ENCODE measurements at places on chromosomes 12 and 14.
A peak's percentile ranks its signal among the peaks of the same experiment; 100 is the strongest.

DNA sequence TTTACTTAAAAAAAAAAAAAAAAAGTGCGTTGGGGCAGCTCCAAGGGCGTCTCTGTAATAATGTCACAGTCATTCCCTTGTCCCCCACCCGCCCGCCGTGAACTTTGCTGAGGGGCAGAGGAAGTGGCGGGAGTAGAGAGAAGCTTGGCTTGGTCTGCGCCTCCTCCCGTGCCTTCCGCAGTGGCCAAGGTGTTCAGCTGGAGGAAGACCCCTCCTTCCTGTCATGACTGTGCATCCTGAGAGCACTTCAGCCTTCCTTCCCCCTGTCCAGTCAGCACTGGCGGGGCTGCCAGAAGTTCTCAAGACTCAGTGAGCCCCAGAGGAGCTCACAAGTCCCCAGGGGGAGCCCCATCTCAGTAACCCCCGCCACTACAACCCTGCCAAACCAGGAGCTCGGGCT lies 32.2 kb downstream of the AACS start:
- DNase-seq: no peak
- H3K4me1 ChIP-seq: no peaks in the 10 kb centered on the region
- no peaks in the 10 kb centered on the region for H3K27me3 ChIP-seq
- no peak overlapping the region for H3K27ac ChIP-seq
- no peaks in the 10 kb centered on the region for H3K36me3 ChIP-seq

- H3K27me3 ChIP-seq: no peaks in the 10 kb centered on the region
- H3K4me3 ChIP-seq: no peak overlapping the region
- no peaks in the 10 kb centered on the region for H3K36me3 ChIP-seq
- no peak for DNase-seq
- no peak overlapping the region for H3K27ac ChIP-seq
These were observed 29.1 kb upstream of the SOS2 start for GRCh38 chr14:50260511-50260910.

DNA sequence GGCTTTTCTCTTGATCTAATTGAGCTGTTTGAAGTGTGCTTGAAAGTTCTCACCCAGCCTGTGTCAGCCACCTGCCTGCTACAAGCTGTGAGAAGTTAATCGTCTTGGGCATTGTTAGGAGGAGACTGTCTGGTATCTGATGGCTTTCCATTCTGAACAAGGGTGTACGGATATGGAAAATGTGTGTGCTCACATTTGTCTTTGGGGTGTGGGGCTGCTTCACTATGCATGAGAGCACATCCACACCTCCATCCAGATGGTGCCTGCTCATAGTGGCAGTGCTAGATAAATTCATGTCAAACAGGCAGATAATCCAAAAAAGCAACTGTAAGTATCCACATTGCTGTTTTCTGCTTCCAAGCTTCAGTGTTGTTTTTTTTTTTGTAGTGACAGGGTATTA lies 462.2 kb downstream of the DIO2 start:
- DNase-seq: no peak
- no peaks in the 10 kb centered on the region for H3K36me3 ChIP-seq
- H3K4me1 ChIP-seq: no peaks in the 10 kb centered on the region
- no peaks in the 10 kb centered on the region for H3K27me3 ChIP-seq

DNA sequence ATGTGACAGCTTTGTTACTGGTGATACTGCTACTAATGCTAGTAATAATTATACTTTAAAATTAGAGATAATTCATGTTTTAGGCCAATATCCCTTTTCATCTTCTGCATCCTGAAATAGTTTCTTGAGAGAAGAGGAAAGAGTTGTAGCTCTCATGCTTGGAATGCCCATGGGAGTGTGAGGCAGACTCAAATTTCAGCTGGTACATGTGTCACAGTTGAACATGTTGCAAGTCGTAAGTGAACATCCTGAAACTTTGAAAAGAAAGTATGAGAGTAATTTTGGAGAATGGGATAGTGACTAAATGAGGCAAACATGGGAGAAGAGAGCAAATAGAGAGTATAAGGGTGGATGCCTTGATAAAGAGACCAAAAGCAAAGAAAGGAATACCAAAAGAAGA lies 168.0 kb downstream of the TMTC3 start:
- no peak for DNase-seq
- H3K27ac ChIP-seq: no peak overlapping the region
- no peaks in the 10 kb centered on the region for H3K27me3 ChIP-seq
- H3K36me3 ChIP-seq: no peaks in the 10 kb centered on the region
- no peak overlapping the region for H3K4me3 ChIP-seq
- no peaks in the 10 kb centered on the region for H3K4me1 ChIP-seq

DNA sequence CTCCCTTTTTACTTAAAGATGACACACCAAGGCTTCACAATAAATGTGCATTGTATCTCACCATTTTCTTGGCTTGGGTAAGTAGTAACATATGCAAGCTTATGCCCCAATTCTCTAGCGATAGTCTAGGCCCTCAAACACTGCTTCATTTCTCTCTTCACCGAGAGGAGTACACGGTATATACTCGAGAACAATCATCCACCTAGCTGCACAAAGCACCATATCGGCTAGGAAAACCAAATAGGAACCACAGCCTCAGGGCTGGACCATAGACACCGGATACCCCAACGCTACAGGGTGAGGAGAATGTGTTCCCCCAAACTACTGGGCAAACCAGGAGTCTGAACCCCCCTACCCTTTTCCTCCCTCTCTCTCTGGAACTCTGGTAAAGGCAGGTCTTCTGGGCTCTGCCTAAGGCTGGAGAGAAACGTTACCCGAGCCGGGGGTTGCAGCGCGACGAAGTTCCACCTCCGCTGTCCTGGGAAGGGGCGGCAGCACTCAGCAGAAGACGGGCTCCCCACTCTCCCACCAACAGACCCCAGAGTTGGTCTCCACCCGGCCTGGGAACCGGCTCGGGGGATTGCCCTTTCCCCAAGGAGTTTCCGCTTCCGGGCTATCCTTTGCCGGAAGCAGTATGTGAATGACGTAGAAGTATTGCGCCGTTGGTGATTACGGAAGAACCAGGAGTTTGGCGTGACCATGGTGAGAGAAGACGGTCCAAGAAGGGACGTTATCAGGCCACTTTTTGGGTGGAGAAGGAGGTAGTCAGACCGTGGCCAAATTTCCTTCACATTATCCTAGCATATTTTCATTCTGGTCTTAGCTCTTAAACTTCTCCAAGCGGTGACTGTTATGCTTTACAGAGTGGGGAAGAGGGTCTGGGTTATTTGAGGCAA lies at the start of the genes AREL1 and FCF1:
AREL1 (minus strand) TSS at position 582 of the 896 bp plus-strand sequence. CDS start 27,465 bp downstream, outside the sequence.
FCF1 (plus strand) TSS at position 646 of the 896 bp plus-strand sequence; CDS start at position 700, 54 bp downstream.
- H3K4me1 ChIP-seq: peaks cover 21% of the 10 kb centered on the region
- H3K27ac ChIP-seq: peak within 1 kb of the TSS; percentile 27
- peak within 1 kb of the TSS; percentile 67 for H3K4me3 ChIP-seq
- H3K36me3 ChIP-seq: peaks cover 28% of the 10 kb centered on the region

DNA sequence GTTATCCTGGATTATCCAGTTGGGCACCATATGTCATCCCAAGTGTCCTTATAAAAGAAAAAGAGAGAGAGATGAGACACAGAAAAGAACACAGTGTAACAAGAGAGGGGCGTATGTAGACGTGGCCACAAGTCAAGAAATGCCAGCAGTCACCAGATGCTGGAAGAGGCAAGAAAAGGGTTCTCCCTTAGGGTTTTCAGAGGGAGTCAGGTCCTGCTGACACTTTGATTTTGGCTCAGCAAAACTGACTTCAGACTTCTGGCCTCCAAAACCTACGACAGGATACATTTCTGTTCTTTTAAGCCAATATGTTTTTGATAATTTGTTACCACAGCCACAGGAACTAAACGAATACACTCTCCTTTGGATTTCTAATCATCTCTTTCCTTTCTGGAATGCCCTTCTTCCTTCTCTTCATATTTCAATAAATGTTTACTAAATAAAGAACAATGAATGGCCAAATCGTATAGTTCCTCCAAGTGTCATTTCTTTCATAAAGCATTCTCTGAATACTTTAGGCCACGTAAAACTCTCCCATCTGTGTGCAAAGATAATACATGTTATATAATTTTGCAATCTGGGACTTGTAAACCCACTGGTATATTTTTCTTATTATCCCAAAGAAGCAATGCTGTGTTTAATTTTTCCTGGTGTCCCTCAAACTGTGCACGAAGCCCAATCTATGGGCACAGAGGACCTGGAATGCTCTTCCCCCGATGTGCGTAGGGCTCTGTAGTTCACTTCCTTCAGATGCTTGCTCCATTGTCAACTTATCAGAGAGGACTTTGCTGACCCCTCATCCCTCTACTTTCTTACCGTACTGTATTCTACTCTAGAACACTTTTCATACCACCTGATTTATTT lies 303.6 kb downstream of the CEP128 start:
- peaks cover 47% of the 10 kb centered on the region for H3K4me1 ChIP-seq
- peak overlapping the region; percentile 99 for H3K27ac ChIP-seq
- peaks cover 6% of the 10 kb centered on the region for H3K36me3 ChIP-seq
- H3K4me3 ChIP-seq: peak overlapping the region; percentile 32

- peak overlapping the region; percentile 90 for H3K27ac ChIP-seq
- no peak overlapping the region for H3K4me3 ChIP-seq
- peaks cover 81% of the 10 kb centered on the region for H3K4me1 ChIP-seq
- no peaks in the 10 kb centered on the region for H3K36me3 ChIP-seq
These were observed 39.1 kb upstream of the PNMA1 start for GRCh38 chr14:73753124-73753886.

GRCh38 chr12:23944067-23944466 lies 5.4 kb downstream of the SOX5 start:
- no peak overlapping the region for H3K4me3 ChIP-seq
- DNase-seq: no peak
- H3K27ac ChIP-seq: no peak overlapping the region
- H3K27me3 ChIP-seq: peaks cover 13% of the 10 kb centered on the region
- no peaks in the 10 kb centered on the region for H3K36me3 ChIP-seq

- peaks cover 63% of the 10 kb centered on the region for H3K27me3 ChIP-seq
- DNase-seq: no peak
- H3K4me3 ChIP-seq: no peak overlapping the region
- no peaks in the 10 kb centered on the region for H3K36me3 ChIP-seq
- no peaks in the 10 kb centered on the region for H3K4me1 ChIP-seq
These were observed 132.5 kb upstream of the RFLNA start for GRCh38 chr12:124162151-124163110.

- no peak overlapping the region for H3K27ac ChIP-seq
- H3K27me3 ChIP-seq: peaks cover 95% of the 10 kb centered on the region
- H3K36me3 ChIP-seq: no peaks in the 10 kb centered on the region
- no peaks in the 10 kb centered on the region for H3K4me1 ChIP-seq
These were observed 103.0 kb downstream of the PRMT8 start for GRCh38 chr12:3593906-3594483.

DNA sequence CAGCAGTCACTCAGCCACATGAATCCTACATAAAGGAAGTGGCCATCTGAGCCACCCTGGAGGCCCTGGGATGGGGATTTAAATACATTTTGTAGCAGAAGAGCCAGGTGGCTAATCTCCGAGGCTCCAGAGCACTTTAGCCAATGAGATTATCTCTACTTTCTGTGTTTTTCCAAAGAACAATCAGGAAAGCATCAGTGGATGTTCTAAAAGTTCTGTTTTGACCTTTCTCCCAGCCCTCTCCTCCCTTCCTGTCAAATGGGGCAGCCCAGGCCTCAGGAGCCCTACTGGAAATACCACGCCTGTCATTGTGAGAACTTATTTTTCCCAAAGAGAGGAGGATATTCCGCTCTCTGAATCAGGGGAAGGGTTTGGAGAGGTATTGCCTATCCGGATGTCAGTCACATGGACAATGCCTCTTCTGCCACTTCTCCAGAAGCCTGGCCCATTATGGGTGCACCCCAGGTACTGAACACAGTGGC lies 336.8 kb upstream of the FKBP4 start:
- H3K36me3 ChIP-seq: no peaks in the 10 kb centered on the region
- peaks cover 96% of the 10 kb centered on the region for H3K27me3 ChIP-seq
- no peak for DNase-seq
- H3K27ac ChIP-seq: no peak overlapping the region

GRCh38 chr12:6703631-6704030 lies 3.0 kb upstream of the PIANP start:
- DNase-seq: peak; percentile 35
- H3K4me3 ChIP-seq: no peak overlapping the region
- no peak overlapping the region for H3K27ac ChIP-seq
- no peaks in the 10 kb centered on the region for H3K36me3 ChIP-seq
- peaks cover 52% of the 10 kb centered on the region for H3K27me3 ChIP-seq
- no peaks in the 10 kb centered on the region for H3K4me1 ChIP-seq

DNA sequence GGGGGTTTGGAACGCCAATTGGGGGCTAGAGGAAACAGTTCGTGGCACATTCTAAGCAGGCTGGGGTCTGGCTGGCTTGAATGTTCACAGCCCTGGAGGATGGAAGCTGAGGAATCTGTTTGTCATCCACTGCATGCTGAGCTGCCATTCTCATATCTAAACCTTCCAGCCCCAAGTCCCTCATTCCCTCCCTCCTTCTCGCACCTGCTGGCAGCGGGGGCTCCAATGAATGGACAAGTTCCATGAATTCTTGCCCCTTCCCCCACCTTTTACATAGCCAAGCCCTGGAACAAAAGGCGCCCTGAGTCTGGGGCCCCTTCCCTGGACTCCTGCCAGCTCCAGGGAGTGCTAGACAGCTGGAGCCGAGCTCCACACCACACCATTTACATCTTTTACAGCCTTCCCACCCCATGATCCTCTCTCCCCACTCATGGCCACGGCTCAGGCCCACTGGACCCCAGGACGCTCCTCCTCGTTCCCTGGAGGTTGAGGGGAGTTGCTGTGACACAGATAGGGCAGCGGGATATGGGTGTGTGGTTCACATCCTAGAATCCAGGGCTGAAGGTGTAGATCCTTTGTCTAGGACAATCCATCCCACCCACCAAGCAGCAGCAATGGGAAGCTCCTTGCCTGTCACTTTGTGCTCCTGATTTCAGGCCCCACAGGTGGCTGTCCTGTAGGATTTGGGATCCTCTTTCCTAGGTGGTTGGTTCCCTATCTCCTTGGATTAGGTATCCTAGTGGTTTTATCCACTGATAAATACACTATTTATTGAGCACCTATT lies 21.7 kb upstream of the VRTN start:
- DNase-seq: no peak
- no peak overlapping the region for H3K27ac ChIP-seq
- H3K4me3 ChIP-seq: no peak overlapping the region
- H3K4me1 ChIP-seq: no peaks in the 10 kb centered on the region
- no peaks in the 10 kb centered on the region for H3K36me3 ChIP-seq

DNA sequence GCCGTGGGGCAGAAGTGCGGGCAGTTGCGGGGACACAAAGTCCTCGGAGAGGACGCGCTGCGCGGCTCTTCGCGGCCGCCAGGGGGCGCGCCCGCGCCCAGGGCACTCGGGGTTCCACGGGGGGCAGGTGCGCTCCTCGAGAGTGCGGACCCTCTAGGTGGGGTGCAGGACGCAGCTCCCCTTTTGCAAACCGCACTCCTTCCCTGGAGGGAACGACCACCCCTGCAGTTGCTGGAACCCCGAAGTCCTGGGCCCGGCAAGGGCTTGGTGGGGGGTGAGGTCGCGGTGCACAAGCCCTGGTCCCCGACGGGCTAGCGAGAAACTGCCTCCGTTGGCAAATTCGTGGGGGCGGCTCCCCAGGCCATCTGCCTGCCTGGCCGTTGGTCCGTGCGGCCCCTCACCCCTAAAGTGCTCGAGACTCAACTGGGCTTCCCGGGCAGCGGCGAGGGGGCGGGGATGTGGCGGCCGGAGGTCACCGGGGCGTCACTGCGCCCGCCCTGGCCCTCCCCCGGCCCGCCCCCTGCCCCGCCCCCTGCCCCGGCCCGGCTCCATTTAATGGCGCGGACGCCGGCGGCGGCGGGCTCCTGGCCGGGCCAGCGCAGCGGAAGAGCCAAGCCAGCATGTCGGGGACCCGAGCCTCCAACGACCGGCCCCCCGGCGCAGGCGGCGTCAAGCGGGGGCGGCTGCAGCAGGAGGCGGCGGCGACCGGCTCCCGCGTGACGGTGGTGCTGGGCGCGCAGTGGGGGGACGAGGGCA lies at the start of gene ADSS1:
ADSS1 (plus strand) TSS at position 579 of the 756 bp plus-strand sequence; CDS start at position 621, 42 bp downstream.
- peaks cover 6% of the 10 kb centered on the region for H3K4me1 ChIP-seq
- peak within 1 kb of the TSS; percentile 68 for H3K4me3 ChIP-seq
- DNase-seq: peak; percentile 58
- H3K27ac ChIP-seq: no peak within 1 kb of the TSS
